HepG2 (cell line): ENCODE measurements at places on chromosomes 3 and 15. TPM values are rescaled to one million over a fixed set of nuclear protein-coding genes. Genes with fewer than 3 reads are reported as not detected.

RAB6B gene
- 0.16 and 0.29 TPM in 2 replicates for polyA plus RNA-seq

DNA sequence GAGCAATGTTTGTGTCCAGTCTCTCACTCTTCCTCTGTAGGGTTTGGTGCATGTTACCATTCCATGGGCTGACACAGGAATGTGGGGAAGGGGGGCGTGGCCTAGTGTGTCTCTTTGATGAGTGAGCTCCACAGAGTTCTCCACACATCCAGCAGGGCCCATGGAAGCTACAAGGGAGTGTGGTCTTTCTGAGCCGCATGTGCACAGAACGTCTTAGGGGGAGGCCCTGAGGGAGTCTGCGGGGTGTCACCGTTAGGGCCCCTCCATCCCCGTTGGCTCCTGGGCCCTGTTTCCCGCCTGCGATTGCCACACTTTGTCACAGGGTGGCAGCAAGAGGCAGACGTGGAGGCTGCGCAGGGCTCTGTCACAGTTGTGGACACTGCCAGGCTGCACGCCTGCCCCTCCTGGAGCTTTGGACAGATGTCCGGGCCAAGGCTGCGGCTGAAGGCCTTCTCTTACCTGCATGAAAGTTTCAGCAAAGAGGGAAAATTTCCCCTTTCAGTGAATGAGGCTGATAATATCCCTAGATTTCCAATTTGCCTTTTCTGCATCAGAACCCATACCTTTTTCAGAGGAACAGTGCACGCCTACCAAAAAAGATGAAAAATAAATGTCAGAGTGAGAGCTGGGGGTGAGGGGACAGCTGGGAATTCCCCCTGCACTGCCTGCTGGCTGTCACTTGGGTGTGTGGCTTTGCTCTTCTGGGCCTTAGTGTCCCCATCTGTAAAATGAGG is 24.3 kb downstream of the CACNA2D3 start:
- peak; percentile 25 for DNase-seq
- no peaks in the 10 kb centered on the region for H3K4me1 ChIP-seq
- H3K4me3 ChIP-seq = no peak overlapping the region
- H3K27me3 ChIP-seq = peaks cover 4% of the 10 kb centered on the region; the same call in 1 of the 3 replicates
- H3K27ac ChIP-seq = no peak overlapping the region

DNA sequence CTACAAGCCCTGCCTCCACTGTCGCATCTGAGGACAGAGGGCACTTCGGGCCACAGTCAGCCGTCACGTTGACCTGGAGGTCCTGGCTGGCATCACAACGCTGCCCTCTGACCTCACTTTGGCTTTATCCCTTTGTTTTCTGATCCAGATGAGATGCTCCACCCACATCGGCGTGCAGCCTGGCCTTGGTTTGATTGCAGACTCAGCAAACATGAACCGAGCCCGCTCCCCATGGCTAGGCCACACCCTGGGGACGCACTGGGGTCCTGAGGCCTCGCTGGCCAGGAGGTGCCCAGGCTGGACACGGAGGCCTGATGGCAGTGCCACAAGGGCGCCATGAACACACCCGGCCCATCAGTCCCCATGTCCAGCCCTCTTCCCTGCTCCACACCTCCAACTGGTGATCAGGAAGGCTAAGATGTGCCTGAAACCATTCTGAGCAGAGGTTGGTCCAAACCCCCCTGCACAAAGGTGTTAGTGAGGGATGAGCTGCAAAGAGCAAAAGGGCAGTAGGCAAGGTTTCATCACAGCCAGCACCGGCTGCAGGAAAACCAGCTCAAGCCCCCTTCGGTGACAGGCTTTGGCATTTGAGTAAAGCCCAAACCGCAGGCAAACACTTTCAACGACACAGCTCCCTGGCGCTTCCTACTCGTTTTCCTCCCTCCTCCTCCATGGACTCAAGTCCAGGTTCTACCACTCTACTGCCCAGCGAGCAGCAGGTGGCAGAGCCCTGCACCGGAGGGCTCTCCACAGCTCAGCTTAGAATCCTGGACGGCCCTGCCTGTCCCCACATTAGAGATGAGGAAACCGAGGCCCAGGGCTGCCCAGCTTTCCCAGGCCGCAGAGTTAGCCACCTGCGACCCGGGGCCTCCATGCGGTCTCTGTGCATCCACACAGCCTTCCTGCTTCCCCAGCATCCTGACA is 165.8 kb downstream of the NUP210 start:
- peaks cover 7% of the 10 kb centered on the region; the same call in 1 of the 3 replicates for H3K36me3 ChIP-seq
- peak; percentile 88 for DNase-seq
- no peaks in the 10 kb centered on the region for H3K27me3 ChIP-seq
- H3K27ac ChIP-seq = peak overlapping the region; percentile 82
- peaks cover 74% of the 10 kb centered on the region for H3K4me1 ChIP-seq

DNA sequence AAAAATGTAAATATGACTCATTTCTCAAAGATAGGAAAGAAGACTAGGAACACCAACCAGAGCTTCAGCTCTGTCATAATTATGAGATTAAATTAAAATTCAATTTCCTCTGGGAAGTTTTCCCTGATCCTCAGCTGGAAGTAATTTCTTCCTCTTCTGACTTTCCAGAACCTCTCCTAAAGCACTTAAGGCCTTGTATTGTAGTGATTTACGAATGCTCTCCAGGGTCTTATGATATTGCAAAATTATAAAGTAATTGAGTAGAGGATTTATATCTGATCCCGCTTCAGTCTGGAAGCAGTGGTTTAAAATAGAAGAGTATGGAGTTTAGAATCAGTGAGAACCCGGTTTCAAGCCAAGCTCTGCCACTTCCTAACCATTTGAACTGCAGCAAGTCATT is 279.8 kb downstream of the ZPLD1 start:
- H3K27me3 ChIP-seq = no peaks in the 10 kb centered on the region
- no peaks in the 10 kb centered on the region for H3K4me1 ChIP-seq
- H3K27ac ChIP-seq = no peak overlapping the region

FAM3D gene
- not detected in 2 replicates for polyA plus RNA-seq

ST8SIA2 gene
- polyA plus RNA-seq = not detected in 2 replicates

CNTN6 gene
- not detected in 2 replicates for polyA plus RNA-seq

DNA sequence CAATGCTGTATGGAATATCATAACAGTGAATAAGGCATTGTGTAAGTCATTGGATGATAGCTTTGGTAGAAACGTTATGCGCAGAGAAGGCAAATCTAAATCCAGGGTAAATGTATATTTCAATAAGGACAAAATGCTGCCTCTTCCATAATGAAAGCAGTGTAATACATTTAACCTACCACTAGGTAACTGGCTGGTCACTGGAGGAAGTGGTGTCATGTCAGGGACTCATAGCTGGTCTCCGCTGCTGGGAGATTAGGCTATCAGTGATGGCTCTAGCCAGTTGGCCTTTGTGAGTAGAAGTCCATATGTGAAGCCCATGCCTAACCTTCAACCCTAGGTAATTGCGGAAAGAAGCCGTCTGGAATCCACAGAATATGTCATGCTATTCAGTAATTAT is 140.9 kb downstream of the NLGN1 start:
- H3K27ac ChIP-seq = no peak overlapping the region
- H3K27me3 ChIP-seq = no peaks in the 10 kb centered on the region
- DNase-seq = no peak

DTX3L gene
- 2.5 and 3.2 TPM in 2 replicates for polyA plus RNA-seq

LMOD3 gene
- polyA plus RNA-seq = not detected in 2 replicates

- H3K27me3 ChIP-seq = peaks cover 1% of the 10 kb centered on the region; the same call in 1 of the 2 replicates
- no peak for DNase-seq
- no peak overlapping the region for H3K4me3 ChIP-seq
- H3K36me3 ChIP-seq = no peaks in the 10 kb centered on the region
- H3K4me1 ChIP-seq = peaks cover 21% of the 10 kb centered on the region
Observed at GRCh38 chr15:82568986-82569385, 28.7 kb upstream of the RPS17 start.

- no peak overlapping the region for H3K4me3 ChIP-seq
- H3K27me3 ChIP-seq = no peaks in the 10 kb centered on the region
- no peak for DNase-seq
Observed at GRCh38 chr3:17552351-17552750, 190.1 kb downstream of the TBC1D5 start.

- no peak for DNase-seq
- no peaks in the 10 kb centered on the region for H3K4me1 ChIP-seq
- H3K27ac ChIP-seq = no peak overlapping the region
- no peaks in the 10 kb centered on the region for H3K36me3 ChIP-seq
Observed at GRCh38 chr3:122271246-122271898, 53.7 kb upstream of the CSTA start.

- no peak for DNase-seq
- no peaks in the 10 kb centered on the region for H3K36me3 ChIP-seq
- no peak overlapping the region for H3K27ac ChIP-seq
Observed at GRCh38 chr15:45704329-45705249, 69.8 kb downstream of the SQOR start.

- H3K4me1 ChIP-seq = peaks cover 43% of the 10 kb centered on the region
- DNase-seq = no peak
- H3K27ac ChIP-seq = no peak overlapping the region
Observed at GRCh38 chr15:39142500-39142899, 438.4 kb upstream of the THBS1 start.

DNA sequence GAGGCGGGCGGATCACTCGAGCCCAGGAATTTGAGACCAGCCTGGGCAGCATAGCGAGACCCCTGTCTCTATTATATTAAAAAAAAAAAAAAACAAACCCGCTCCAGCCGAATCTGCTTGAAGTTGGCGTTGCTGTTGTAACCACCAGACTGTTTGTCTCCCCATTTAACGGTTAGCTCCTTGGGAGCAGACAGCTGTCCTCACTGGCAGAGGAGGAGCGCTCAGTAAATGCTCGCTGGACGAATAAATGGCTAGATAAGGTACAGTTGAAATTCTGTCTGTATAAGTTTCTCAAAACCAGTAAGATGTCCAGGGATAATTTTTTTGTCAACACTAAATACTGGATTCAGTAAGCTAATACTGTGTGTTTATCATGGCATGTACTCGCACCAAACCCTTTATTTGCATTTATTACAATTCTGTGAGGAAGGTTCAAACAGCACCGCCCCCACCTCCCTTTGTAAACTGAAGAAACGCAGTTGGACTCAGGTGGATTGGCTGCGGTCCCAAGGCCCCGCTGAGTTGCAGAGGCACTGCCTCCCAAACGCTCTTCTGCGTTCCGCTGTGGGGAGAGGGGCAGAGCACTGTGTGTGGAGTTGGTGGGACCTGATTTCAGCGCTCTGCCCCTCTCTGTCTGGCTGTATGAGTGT is 1.1 kb downstream of the RCCD1 start:
- peak overlapping the region; percentile 77 for H3K4me3 ChIP-seq
- peaks cover 11% of the 10 kb centered on the region for H3K4me1 ChIP-seq
- H3K27me3 ChIP-seq = no peaks in the 10 kb centered on the region
- peaks cover 16% of the 10 kb centered on the region for H3K36me3 ChIP-seq
- peak overlapping the region; percentile 97 for H3K27ac ChIP-seq

GRCh38 chr3:64431526-64432091 is 206.3 kb upstream of the PRICKLE2 start:
- no peak overlapping the region for H3K27ac ChIP-seq
- H3K4me3 ChIP-seq = no peak overlapping the region
- no peaks in the 10 kb centered on the region for H3K27me3 ChIP-seq
- H3K4me1 ChIP-seq = no peaks in the 10 kb centered on the region
- no peaks in the 10 kb centered on the region for H3K36me3 ChIP-seq

- no peak overlapping the region for H3K4me3 ChIP-seq
- no peak overlapping the region for H3K27ac ChIP-seq
- H3K36me3 ChIP-seq = no peaks in the 10 kb centered on the region
- H3K4me1 ChIP-seq = no peaks in the 10 kb centered on the region
- no peak for DNase-seq
Observed at GRCh38 chr3:46383211-46383950, 12.6 kb downstream of the CCR5 start.

GRCh38 chr3:155010416-155010815 is 69.7 kb upstream of the MME start:
- no peak for DNase-seq
- no peak overlapping the region for H3K4me3 ChIP-seq
- H3K4me1 ChIP-seq = no peaks in the 10 kb centered on the region
- H3K27ac ChIP-seq = no peak overlapping the region
- no peaks in the 10 kb centered on the region for H3K27me3 ChIP-seq

DUSP7 gene
- polyA plus RNA-seq = 8.7 and 8.8 TPM in 2 replicates

DNA sequence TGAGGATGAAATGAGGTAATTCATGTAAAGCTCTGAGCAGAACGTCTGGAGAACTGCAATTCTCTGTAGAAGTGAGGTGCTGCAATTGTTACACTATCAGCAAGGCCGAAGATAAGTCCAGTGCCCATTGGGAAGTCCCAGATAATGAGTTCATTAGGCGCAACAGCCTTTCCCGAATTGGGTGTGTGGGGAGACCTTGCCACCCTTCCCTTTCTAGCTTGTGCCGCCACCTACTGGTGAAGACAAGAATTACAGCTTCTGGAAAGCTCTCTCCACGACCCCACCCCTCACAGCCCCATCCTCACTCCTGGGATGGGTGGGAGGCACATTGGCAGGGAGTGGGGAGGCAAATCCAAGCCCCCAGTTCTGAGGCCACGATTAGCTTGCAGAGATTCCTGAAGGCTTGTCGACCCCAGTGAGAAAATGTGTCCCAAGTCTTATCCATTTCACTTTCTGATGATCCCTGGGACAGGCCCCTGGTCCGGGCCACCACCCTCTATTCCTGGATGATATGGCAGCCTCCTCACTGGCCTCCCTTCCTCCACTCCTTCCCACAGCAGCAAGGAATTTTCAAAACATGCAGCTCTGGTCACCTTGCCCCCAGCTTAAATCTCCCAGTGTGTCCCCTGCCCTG is 36.4 kb downstream of the FAM3D start:
- H3K4me1 ChIP-seq = peaks cover 27% of the 10 kb centered on the region
- DNase-seq = peak; percentile 46
- no peaks in the 10 kb centered on the region for H3K36me3 ChIP-seq
- no peak overlapping the region for H3K27ac ChIP-seq
- peaks cover 5% of the 10 kb centered on the region for H3K27me3 ChIP-seq

CFAP100 gene
- 0.32 and 0.63 TPM in 2 replicates for polyA plus RNA-seq

DNA sequence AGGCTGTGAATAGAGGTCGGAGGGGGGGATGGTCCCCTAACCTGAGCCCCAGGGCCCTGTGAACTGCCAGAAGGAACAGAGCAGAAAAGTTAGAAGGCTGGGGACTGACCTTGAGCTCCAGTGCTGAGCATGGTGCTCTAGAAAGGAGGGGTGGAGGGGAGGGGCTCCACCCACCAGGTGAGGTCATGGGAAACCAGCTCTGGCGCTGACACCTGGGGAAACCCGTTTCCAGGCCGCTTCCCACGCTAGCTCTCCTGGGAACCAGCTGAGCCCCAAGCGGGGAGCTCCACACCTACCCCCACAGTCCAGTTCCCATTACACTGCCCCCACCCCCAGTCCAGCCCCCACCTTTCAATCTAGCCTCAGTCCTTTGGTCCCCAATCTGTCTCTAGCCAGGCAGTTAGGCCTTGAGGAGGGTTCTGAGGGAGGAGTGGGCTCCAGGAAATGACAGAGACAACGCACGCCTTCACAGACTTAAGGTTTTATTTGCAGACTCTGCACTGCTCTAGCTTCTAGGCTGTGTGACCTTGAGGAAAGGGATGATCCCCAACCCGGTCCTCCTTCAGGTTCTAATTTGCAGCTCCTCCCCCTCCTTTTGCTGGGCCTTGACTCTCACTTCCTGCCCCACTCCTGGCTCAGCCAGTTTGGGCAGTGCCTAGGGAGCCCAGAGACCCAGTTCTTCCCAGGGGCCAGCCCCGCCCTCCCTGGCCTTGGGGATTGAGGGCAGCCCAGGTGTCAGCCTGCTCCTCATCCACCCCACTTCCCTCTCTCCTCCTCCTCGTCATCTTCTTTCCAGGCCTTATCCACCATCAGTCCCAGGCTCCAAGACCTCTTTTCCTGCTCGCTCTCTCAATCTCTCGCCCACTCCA is 2.1 kb downstream of the RHOV start:
- no peak overlapping the region for H3K4me3 ChIP-seq
- no peaks in the 10 kb centered on the region for H3K36me3 ChIP-seq
- H3K4me1 ChIP-seq = peaks cover 25% of the 10 kb centered on the region
- no peak for DNase-seq
- no peaks in the 10 kb centered on the region for H3K27me3 ChIP-seq
